ENCODE measurements at places on chromosomes 2 and 18.

DNA sequence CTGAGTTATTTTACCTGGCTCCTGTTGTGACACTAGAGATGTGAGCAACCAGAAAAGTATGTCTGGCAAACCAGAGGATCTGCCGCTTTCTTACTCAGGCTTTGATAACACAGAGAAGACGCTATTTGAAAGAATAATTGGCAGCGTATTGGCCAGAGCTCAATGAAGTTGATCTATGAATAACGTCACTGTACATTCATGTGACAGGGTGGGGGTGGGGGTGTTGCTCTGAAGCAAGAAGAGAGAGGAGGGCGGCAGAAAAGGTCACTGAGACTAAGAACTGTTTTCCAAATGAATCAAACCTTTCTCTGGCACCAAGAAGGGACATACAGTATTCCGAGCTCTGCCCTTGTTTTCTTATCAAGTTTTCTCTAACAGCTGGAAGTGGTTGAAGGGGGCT lies 1.7 kb upstream of the ONECUT2 start:
- no peak for DNase-seq

GRCh38 chr2:106789185-106789584 lies 96.8 kb downstream of the ST6GAL2 start:
- no peak for DNase-seq

GRCh38 chr2:216735668-216736067 lies 40.3 kb upstream of the IGFBP5 start:
- DNase-seq, result no peak

- DNase-seq, result no peak
Observed at GRCh38 chr2:31038385-31038784, 99.9 kb downstream of the GALNT14 start.

- no peak for DNase-seq
Observed at GRCh38 chr2:55498582-55498981, 20.9 kb upstream of the CFAP36 start.

DNA sequence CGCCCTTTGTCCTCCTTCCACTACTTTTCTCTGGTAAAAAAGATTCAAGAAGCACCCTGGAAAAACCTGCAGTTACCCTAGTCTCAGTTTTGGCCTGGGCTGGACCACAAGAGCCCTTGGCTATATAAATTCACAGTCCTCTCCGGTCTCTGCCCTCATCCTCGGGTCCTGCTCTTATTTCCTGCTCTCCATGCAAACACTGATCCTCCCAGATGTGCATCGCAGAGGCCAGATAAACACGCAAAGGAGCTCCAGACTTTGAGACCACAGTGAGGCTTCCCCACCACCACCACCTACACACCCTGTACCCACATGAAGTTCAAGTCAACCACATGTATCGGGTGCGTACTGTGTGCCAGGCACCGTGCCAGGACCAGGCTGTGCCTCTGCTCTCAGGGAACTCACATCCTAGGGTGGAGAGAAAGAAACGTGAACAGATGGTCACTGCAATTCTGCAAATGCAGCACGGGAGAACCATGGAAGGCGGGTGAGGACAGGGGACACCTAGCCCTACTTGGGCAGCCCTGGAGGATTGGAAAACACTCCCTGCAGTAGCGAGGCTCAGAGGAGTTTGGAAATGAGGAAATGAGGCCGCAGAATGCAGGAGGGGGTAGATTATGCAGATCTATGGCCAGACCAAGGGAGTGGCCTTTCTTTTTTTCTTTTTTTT lies 7.4 kb downstream of the CTDSP1 start:
- DNase-seq, result peak; percentile 39

- DNase-seq, result no peak
Observed at GRCh38 chr18:6607343-6607742, 122.2 kb upstream of the ARHGAP28 start.

GRCh38 chr2:191738667-191739066 lies 60.7 kb downstream of the NABP1 start:
- DNase-seq, result no peak

GRCh38 chr2:201879996-201880395 lies 73.7 kb downstream of the CDK15 start:
- DNase-seq, result no peak

DNA sequence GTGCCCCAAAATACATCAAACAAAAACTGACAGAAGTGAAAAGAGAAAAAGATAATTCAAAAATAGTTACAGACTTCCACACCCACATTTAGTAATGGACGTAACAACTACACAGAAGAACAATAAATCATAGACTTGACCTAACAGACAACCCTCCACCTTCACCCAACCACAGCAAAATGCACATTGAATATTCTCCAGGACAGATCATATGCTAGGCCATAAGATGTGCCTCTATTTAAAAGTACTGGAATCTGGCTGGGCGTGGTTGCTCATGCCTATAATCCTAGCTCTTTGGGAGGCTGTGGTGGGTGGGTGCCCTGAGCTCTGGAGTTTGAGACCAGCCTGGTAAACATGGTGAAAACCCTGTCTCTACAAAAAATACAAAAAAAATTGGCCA lies 20.0 kb downstream of the SLC66A2 start:
- no peak for DNase-seq

DNA sequence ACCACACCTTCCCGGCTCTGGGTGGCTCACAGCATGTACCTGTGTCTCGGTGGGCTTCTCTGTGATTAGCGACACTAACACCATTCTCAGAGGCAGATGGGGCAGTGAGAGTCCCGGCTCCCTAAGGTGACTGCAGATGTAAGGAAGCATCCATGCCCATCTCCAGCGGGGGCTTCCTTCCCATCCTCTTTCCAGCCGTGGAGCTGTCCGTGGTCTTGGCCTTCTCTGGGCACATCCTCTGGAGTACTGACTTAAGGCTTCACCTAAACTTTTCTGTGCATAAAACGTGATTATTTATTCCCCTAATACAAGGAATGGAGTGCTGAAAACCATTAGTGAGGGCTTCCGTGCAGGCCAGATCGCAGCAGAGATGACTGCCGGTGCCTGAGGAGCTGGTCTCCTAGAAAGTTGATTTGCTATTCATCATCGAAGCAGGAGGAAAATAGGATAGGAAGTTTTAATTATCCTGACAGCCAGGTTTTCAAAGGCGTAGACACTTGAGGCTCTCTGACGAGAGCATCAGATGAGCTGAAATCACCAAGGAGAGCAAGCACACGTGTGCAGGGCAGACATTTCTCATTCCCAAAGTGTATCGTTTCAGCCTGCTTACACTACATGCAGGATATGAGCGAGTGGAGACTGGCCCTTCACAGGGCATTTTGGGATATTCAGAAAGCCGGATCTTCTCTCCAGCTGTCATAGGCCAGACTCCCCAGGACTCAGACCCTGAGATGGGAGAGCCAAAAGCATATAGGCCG lies 186.1 kb upstream of the SALL3 start:
- no peak for DNase-seq

DNA sequence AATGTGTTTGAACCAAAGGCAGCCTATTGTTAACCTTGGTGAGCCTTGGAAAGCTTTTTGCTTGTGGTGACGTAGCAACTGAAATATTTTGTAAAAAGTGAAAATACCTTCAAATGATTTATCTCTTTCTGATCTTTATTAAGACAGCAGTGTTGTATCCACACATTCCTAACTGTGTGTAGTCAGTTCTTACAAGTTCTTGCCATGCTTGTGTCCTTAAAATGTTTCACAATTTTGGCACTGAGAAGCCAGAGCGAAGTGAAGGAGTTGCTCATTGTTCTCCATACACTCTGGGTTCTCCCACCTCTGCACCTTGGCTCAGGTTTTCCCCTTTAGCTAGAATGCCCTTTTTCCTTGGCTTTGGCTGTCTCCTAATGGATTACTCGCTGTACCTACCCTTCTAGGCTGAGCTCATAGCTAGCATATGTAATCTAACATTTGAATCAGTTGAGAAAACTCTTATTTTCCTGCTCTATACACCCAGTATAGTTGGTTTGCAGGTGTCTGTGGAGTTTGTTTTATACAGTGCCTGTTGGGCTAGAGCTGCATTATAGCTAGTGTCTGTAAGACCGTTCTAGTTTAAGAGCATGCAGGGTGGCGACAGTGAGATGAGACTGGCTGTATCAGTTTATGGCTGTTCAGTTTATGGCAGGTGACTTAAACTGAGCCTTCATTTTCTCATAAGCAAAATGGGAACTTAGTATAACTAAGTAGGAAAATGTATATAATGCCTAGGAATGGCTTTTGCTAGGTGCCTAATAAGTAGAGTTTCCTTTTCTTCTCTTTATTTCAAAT lies 45.5 kb downstream of the FMNL2 start:
- DNase-seq, result no peak

- no peak for DNase-seq
Observed at GRCh38 chr2:179569831-179570233, 291.6 kb downstream of the ZNF385B start.

GRCh38 chr2:145622285-145622684 lies 1102.4 kb upstream of the ZEB2 start:
- DNase-seq, result no peak

DNA sequence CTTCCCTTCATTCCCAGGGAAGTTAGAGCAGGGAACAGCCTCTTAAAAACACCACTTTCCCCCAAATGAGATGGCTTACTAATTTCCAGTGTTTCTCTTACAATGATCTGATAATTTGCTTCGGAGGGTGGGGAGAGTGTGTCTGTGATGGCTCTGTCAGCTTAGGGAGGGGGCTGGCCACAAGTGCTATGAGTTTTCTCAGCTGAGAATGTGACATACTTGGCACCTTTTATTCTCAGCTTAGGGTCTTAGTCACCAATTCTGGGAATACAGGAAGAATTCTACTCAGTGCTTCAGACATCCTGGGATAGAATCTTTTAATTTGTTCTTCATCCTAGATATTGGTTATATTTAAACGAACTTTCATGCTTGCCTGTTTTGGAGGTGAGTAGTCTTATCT lies 64.4 kb downstream of the AOX1 start:
- no peak for DNase-seq

- DNase-seq, result no peak
Observed at GRCh38 chr2:65153515-65153914, 23.6 kb upstream of the RAB1A start.

- no peak for DNase-seq
Observed at GRCh38 chr2:106953236-106953635, 67.3 kb upstream of the ST6GAL2 start.

DNA sequence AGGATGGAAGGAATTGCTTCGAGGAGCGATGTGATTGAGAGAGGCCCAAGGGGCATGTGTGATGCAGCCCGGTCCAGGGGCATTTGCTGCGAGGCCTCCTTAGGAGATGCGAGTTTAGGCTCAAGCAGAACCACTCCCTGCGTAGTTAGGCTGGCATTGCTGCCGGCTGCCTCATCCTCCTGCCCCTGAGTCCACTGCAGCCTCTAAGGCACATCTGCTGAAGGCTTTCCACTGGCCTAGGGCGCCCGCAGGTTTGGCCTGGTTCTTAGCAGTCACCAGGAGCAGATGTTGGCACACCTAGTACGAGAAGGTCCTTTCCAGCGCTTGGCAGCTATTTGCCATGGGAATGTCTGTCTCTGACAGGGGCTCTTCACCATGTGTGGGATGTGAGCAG lies 20.7 kb downstream of the INPP5D start:
- DNase-seq, result no peak

DNA sequence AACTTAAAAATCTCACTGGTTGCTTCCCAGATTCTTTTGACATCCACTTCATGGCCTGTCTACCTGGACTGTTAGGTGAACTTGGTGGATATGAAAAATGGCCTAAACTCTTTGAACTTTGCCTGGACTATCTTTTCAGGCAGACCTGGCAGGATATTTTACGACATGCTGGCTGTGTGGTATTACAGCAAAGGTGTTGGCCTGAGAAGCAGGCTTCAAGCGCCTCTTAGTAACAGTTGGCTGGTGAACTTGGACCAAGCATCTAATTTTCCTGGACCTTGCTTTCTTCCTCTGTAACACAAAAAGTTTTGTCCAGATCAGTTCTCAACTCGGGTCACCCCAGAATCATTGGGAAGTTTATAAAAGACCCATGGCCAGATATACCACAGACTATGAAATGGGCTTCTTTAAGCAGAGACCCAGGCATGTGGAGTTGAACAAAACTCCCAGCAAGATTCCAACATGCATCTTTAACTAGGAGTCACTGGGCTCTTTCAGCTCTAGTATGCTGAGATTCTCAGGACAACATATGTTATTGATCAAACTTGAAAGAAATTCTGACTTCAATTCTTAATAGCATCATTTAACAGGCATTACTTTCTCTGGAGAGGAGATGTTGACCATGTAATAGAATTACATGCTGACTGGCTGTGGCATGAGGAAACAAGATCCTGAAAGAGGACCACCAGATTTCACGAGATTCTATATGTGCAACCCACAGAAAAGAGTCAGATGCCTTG lies 4.4 kb downstream of the LYPD1 start:
- DNase-seq, result no peak

DNA sequence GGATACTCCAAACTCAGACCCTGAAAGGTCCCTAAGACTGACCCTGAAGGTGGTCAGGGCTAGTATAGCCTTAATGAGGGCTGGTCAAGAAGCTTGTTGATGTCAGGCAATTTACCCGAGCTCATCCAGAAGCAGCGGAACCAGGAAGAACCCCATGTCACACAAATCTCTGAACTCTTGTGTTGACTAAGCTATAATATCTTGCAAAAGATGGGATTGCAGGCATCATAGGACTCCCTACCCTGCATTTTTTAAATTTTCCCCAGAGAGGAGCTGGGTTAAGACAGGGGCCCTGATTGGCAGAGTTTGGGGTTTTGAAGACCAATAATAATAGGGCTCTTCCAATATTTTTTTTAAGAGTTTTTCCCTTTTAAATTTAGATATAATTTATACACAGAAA lies 2.0 kb upstream of the PLEKHB2 start:
- DNase-seq, result no peak

DNA sequence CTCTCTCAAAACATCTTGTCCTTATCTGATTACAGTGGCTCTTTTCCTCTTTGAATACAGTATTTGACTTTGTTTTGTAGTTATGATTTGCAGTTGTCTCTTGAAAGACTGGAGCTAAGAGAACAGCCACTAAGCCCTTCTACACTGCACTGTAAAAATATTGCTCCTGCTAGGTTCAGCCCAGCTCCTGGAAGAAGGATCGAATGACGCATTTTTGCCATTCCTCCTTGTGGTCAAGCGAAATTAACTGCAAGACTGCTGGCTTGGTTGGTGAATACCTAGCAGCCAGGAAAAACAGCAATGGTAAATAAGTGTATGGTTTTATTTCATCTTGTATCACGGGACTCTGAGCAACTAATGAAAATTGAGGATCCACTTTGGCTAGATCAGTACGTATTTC lies 407.8 kb upstream of the CDH2 start:
- no peak for DNase-seq

GRCh38 chr2:231597014-231597611 lies 4.4 kb downstream of the TEX44 start:
- DNase-seq, result no peak

DNA sequence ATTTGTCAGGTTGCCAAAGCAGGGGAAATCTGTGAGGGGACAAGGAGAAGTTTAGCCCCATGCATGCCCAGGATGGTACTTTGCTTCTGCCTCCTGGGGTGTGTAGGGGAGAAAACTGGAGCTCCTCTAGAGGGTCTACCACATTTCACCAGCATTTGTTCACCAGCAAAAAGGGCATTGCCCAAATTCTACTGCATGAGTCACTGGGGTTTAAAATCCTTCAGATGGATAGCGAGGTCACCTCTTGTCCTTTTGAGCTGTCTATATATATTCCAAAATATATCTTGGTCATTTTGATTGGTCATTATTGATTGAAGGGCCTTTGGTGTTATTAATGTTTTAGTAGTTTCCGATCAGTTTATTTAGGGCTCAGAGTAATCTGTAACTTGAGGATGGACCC lies 18.7 kb downstream of the FHOD3 start:
- DNase-seq, result no peak

GRCh38 chr18:8615397-8616027 lies 6.3 kb downstream of the RAB12 start:
- DNase-seq, result no peak

Measured in stimulated activated CD4-positive, alpha-beta T cell treated with anti-CD3 and anti-CD28 coated beads, Interleukin-1b, Interleukin-23, amount 100 ng/mL, for 4 hours (primary cell).